GM04504 (cell line): ENCODE measurements at places on chromosomes 3 and 15.

- DNase-seq, result no peak
Measured at GRCh38 chr3:145429546-145429945, 731.4 kb downstream of the PLOD2 start.

- no peak for DNase-seq
Measured at GRCh38 chr3:101611023-101611422, 37.0 kb downstream of the PCNP start.

DNA sequence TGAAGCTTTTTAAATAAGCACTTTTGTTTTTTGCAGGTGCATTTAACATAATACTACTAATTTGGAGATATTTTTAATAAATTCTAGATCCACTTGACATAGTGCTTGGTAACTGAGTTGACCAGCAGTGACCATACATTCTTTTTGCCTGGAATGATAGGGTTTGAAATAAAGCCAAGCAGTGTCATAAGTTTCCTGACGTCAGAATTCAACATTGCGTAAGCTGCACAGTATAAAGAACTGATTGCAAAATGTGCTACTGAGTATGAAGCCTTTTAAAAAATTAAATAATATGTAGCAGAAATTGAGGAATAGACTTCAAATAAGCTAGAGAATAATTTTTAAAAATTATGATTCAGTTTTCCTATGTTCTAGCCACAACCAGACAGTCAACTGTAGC is 454.6 kb upstream of the ARPP21 start:
- DNase-seq, result no peak

DNA sequence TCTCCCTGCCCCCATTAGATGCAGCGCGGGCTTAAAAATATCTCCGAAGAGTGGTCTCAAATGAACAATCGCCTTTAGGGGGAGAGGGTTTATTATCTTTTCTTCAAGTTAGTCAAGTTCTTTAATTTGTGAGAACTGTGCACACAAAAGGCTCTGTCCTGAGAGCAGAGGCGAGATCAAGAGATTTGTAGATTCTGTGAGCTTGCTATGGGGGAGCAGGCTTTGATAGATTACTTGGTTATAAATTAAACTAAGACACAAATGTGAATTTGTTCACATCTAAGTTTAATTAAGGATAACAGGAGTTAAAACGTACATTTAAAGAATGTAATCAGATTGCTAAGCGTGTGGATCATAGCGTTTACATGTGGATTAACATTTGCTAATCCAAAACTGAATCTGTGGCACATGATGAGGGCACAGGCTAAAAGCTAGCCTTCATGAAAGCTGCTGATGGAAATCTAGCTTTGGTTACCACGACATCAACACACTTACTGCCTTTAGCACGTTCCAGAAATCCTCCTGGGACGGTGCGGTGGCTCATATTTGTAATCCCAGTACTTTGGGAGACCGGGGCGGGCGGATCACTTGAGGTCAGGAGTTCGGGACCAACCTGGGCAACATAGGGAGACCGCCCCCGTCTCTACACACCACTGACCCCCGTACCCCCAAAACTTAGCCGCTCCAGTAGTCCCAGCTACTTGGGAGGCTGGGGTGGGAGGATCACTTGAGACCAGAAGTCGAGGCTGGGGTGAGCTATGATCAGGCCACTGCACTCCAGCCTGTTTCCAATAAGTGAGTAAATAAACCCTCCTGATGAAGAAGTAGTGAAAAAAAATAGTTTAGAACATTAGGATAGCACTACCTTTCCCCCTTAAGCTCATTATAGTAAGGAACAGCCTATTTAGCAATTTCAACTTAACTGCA is 1.0 kb upstream of the PRTG start:
- DNase-seq, result no peak

GRCh38 chr15:22839046-22839695 is 705 bp downstream of the NIPA2 start:
- DNase-seq, result no peak

GRCh38 chr3:4245671-4246070 is 57.5 kb upstream of the SETMAR start:
- no peak for DNase-seq

DNA sequence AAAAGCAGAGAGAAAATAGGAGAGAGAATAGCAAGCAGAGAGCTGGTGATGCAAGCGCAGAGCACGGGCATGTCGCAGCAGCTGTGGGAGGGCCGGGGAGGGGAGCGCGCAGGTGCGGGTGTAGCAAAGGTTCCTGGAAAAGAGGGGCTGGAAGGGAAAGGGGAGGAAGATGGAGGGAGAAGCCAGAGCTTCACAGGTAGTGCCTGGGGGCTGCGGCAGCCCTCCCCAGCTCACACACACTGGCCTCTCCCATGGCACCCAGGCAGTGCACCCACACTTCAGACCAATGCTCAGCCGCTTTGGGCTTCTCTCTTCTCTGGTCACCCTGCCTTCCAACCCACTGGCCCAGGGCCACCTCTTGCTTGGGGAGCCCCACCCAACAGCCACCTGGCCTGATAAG is 72.1 kb downstream of the ADAMTS7 start:
- no peak for DNase-seq

DNA sequence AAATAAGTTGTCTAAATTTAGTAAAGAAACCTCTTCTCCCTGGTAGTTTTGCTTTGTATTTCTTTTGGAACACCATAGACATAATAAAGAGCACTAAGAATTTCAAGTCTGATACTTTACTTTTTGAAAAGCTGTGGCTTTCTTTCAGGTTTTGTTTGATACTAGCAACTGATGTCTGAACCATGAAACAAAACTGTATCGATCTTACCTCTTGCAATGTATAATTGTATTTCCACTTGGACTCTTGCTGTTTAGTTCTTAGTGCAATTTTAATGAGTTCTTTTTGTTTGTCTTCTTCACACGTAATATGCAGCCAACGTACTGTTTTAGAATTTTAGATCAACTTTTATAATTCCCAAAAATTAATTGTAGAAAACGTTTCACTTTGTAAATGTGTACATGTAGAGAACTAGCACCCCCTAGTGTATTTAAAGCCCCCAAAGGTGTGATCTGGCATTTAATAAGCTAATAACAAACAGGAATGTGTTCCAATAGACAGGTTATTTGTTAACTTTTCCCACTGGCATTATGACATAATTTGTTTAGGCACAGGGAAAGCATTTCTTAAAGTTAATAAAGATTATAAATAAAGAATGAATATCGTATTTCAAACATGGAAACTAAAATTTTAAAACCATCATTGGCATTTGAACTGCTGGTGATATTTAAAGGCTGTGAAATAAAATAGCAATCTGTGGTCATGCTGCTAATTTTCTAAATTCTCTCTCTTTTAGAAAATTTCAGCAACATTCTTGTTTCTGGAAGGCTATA is 289.1 kb upstream of the DNAJC19 start:
- no peak for DNase-seq

DNA sequence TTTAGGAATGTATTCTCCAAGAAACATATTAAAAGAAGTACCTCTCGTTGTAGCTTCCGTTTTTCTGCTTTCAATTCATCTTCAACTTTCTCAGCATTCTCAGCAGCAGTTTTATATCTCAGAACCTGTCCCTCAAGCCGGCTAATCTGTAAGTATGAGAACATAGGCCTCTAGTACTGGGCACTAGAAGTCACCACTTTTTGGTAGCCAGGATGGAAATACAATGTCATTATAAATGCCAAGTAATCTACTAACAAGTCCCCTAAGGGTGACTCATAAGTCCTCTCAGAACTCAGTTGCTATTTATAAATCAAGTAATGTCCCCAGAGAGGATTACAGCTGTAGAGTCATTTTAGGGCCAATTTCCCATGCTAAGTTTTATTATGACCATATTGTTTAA is 61.1 kb downstream of the MLH1 start:
- DNase-seq, result peak; percentile 66

GRCh38 chr3:31247850-31248562 is 284.7 kb upstream of the STT3B start:
- no peak for DNase-seq

GRCh38 chr3:134068429-134068828 is 38.7 kb upstream of the SLCO2A1 start:
- DNase-seq, result no peak

GRCh38 chr15:43942194-43942593 is 115.4 kb downstream of the WDR76 start:
- no peak for DNase-seq

DNA sequence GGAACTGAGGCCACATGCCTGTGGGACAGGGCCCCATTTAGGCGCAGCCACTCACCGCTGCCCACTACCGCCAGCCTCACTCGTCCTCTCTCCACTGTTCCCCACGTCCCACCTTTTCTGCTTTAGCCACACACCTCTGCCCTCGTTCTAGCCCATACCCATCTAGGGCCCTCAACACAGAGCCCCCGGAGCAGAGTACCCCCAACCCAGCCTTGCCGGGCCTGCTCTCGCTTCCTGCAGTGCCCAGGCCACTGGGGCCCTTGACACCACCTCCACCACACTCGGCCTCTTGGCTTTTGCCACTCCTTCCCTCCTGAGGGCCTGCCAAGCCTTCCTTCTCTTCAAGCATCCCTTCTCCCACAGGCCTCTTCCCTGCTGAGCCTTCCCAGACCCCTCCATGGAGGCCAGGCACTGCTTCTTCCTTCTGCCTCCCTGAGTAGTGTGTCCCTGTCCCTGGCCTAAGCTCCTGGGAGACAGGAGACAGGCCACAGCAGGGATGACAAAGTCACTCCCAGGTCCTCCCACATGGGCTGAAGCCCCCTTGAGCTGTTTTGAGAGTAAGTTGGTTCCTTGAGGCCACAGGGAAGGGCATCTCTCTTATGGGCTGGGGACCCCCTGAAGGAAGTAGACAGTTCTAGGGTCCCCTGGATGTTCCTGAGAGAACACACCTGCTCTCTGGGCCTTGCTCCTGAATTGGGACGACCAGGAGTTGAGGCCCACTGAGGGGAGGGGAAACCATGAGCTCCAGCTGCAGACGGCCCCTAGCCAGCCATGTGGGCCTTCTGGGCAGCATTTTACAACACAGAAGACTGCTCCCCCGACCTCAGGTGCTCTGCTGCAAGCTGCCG is 4.4 kb downstream of the PRSS50 start:
- DNase-seq, result no peak

- no peak for DNase-seq
Measured at GRCh38 chr15:41594801-41595746, 36.1 kb downstream of the TYRO3 start.

DNA sequence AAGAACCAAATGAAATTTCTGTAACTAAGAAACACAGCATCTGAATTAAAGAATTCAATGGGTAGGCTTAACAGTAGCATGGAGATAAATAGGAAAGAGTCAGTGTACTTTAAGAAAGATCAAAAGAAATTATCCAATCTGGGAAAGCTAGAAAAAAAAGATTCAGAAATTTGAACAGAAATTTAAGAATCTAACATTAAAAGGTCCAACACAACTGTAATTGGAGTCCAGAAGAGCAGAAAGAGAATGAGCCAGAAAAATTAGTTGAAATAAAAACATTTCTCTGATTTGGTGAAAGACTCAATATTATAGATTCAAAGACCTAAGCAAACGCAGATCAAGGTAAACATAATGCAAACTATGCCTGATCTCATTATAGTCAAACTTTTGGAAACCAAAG is 187.1 kb downstream of the C3orf38 start:
- DNase-seq, result no peak

- DNase-seq, result no peak
Measured at GRCh38 chr15:99467338-99467720, 98.5 kb upstream of the MEF2A start.

DNA sequence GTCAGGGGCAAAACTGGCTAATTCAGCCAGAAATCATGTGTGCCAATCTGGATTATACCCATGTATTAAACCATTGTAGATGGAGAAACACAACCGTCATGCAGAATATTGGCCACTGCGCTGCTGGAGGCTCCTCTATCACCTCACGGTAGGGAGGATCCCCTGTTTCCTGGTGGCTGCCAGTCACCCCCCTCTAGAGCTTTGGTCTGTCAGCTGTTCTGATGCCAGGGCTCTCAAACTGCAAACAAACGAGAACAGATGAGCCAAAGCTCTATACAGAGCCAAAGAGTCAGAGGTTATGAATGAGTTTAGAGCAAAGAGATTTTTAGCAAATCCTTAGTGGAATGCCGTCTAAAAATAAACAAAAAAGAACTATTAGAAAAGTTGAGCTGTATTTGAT is 62.5 kb downstream of the IL20RB start:
- no peak for DNase-seq

DNA sequence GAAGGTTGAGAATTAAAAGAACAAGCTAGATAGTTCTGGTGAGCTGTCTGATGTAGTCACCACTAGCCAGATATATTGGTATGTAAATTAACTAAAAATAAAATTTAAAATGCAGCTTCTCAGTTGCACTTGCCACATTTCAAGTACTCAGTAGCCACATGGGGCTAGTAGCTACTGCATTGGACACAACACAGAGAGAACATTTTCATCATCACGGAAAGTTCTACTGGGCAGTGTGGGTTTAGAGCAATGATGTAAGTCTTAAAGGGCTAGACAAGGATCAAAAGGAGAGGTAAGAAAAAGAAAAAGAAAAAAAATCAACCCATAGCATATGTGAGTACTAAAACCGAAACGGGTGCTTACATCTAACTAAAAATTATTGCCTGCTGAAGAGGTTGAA is 282.4 kb upstream of the LRRFIP2 start:
- DNase-seq, result no peak

DNA sequence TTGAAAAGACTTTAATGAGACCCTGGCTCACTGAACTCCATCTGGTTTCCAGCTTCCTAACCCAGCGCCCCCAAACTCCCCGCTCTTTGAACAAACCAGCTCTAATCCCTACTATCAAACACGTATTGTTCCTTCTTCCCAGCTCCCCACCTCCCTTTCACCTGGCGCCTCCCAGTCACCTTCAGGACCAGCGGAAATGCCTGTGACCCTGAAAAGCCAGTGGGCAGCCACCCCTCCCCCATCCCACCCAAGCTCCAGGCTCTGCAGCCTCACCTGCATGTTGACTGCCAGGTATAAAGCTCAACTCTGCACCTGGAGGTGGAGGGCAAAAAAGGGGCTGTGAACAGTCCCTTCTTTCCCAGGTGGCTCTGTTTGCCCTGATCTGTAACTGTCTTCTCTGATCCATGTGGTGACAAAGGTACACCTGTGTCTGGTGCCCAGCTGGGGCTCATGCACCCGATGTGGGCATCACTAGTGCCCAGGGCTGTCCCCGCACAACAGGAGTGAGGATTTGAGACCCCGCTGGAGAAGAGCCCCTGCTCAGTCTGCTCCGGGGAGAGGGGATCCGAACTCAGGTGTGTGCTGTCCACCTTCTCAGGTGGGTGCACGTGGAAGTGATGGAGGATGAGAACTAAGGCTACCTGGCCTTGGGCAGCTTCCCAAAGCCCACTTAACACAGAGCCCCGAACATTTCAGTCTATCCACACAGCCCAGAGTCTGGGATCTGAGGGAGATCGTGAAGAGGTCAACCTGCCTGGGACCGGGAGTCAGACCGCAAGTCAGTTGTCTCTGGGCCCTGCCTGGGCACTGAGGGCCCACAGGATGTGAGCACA is 128.9 kb downstream of the NSMCE3 start:
- DNase-seq, result no peak

- DNase-seq, result no peak
Measured at GRCh38 chr3:121976727-121977126, 45.3 kb downstream of the ILDR1 start.

DNA sequence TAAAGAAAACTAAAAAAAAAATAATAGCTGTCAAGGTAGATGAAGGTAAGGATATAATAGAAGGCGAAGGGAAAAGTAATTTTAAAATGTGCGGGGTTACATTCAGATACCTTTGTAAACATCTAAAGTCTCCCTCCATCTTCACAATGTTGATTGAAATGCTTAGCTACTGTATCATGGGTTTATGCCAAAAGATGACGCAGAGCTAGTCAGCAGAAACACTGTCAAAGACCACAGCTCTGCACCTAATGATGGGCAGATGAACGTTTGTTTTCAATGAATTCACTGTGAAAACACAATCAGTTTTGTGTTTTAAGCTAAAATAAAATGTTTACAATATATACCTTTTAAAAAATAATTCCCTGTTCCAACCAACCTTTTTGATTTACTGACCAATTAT is 61.2 kb downstream of the RFTN1 start:
- DNase-seq, result no peak
